Renal pelvis (tissue), 12 donors: ENCODE measurements at places on chromosomes 13 and 19.

- no peak for DNase-seq
These were observed 80.5 kb downstream of the CCNA1 start for GRCh38 chr13:36512771-36513170.

- peak; percentile 12 for DNase-seq
These were observed 113.6 kb upstream of the PCDH9 start for GRCh38 chr13:67343777-67344176.

- DNase-seq = no peak
These were observed 4.4 kb downstream of the PLEKHJ1 start for GRCh38 chr19:2231621-2232221.

DNA sequence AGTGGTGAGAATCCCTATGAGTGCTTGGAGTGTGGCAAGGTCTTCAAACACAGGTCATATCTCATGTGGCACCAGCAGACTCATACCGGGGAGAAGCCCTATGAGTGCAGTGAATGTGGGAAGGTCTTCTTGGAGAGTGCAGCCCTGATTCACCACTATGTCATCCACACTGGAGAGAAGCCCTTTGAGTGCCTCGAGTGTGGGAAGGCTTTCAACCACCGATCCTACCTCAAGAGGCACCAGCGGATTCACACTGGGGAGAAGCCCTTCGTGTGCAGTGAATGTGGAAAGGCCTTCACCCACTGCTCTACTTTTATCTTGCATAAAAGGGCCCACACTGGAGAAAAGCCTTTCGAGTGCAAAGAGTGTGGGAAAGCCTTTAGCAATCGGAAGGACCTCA lies 18.7 kb upstream of the AURKC start:
- DNase-seq = no peak
